ENCODE measurements at places on chromosomes 4 and X.

DNA sequence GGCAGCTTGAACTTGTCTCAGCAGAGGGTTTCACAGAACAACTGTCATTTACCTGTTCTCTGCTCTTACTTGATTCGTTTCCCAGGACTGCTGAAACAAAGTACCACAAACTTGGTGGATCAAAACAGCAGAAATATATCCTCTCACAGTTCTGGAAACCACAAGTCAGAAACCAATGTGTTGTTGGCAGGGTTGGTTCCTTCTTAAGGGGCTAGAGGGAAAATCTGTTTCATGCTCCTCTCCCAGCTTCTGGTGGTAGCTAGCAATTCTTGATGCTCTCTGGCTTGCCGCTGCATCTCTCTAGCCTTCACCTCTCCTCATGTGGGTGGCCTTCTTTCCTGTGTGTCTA, 4.7 kb downstream of the TLR8 start:
- no peak for DNase-seq

DNA sequence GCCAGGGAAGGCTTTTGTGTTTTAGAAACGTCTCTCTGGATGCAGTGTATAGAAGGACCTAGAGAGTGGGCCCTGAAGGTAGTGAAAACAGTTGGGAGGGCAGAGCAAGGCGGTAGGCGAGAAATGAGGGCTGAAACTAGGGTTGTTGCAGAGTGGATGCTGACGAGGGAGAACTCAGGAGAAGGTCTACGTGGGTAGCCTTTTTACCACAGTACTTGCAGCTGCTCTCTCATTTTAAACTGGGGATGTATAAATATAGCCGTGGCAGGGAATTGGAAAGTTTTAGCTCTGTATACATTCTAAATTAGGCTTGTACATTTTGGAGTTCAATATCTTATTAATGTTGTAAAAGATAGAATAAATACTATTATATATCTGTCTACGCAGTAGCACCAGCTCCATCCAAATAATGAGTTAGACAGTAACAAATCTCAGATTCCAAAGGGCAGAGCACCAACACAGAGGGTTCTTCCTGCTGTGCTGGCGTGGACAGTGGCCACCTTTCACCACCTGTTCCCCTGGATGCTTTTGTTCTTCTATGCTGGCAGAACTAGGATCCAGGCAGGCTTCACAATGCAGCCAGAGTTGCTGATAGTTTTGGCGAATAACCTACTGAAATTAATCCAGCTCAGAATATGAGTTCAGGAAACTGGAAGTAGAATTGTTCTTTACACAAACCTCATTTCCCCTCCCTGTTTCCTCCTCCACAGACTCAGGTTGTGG, 31.7 kb downstream of the CCNG2 start:
- no peak for DNase-seq

DNA sequence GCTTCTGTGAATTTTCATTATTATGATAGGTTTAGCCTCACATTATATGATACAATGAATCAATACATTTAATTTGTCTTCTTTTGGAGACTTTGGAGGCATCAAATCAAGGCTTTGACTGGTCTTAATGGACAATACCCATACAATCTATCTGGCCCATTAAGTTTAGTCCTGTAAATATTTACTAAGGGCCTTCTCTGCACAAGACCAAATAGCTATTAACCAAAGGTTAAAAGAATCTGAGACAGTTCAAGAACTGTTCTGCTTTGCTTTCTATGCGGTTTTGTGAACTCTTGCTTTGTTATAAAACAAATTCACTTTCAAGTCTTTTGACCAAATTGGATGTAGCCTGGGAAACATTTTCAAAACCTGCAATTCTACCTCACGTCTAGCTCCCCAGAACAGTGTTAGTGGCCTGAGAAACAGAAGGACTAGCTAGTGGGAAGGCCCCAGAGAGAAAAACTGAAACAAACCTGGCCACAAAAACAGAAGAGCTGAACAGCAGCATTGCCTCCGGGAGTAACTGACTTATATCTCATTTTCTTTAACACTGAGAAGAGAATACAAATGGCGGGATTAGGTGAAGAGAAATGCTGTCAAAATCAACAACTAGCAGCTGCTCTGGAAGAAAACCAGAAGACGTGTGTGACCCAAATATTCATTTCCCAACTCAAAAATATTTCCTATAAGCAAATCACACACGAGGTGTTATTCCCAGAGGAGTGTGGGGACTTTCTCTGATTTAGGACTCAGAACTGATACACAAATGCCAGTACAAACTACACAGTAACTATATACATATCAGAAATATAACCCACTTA, 548 bp downstream of the TLR1 start:
- DNase-seq: no peak

- DNase-seq: no peak
Observed at GRCh38 chr4:1374706-1375045, 27.7 kb downstream of the UVSSA start.

DNA sequence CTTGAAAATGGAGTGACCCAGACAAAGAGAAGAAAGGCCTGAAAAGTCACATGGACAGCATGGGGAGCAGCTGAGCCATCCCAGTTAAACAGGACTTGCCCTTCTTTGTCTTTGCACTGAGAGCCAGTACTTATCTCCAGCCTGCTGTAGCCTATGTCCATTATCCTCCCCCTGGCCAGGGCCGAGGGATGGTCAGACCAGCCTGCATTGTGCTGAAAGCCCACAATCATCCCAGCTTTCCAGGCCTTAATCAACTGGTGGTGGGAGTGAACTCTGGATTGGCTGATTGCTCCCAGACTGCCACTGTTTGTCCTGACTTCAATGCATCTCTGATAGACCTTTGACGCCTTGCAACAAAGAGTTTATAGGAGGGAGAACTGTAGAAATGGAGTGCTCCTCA, 453.1 kb downstream of the EPHA5 start:
- no peak for DNase-seq

DNA sequence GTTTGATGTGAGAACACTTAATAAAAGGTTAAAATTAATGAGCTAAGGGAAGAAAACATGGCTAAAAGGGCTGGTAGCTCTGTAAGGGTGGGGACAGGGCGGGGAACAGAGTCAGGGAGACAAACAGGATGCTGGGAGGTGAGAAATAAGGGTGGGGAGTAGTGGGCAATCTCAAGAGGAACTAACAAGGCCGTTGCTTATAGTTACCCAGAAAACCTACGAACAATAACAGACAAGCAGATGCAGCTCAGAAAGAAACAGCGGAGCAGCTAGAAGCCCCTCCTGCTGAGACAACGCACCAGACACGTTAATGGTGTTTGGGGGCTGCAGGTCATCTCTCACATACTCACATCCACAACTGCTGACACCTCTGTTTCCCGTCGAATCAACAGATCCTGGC, 9.7 kb upstream of the KLF3 start:
- no peak for DNase-seq

DNA sequence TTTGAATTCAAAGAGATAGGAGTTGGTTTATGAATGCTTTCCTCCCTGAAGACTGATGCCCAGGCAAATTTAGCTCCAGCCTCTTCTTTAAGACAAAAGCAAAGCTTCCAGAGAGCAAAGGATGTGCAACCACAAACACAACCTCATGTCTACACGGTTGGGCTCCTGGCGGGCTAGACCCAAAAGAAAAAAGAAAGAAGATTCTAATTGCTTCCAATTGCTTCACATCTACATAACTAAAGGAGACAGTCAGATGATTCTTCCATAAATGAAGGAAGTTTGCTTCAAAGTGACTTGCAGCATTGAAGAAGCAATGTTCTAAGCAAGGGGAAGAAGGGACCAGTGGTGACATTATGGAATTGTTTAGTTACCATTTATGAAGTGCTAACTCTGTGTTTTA, 1603.0 kb upstream of the TENM3 start:
- no peak for DNase-seq

- no peak for DNase-seq
Observed at GRCh38 chr4:145774473-145774872, 94.5 kb downstream of the C4orf51 start.

- DNase-seq: no peak
Observed at GRCh38 chrX:111376897-111377578, 35.0 kb downstream of the DCX start.

- no peak for DNase-seq
Observed at GRCh38 chrX:110706446-110706845, 89.2 kb downstream of the CHRDL1 start.

DNA sequence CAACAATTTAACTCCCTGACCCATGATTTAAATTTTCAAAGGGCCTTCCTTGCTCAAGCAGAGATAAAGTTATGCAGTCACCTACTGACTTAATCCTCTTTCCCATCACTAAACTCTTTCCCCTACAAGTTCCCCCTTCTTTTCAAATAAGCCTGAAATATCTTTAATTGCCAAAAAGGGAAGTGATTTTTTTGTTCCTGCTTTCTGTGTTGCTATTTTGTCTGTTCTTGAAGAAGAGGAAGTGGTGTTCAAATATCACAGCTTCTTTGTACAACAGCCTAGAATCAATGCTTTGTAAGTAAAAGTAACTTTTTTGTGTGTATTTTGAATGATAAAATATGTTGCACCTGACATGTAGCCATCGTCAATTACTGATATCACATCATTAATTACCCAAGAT, 595.9 kb downstream of the CENPC start:
- DNase-seq: no peak

DNA sequence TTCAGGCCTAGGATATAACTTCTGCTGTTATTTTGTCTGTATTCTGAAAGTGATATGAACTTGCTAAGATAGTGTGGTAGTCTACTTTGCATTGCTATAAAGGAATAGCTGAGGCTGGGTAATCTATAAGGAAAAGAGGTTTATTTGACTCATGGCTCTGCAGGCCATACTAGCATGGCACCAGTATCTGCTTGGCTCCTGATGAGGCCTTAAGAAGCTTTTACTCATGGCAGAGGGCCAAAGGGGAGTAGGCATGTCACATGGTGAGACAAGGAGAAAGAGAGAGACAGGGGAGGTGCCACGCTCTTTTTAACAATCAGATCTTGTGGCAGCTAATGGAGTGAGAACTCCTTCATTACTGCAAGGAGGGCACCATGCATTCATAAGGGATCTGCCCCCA, 247.3 kb downstream of the GPAT3 start:
- DNase-seq: no peak

DNA sequence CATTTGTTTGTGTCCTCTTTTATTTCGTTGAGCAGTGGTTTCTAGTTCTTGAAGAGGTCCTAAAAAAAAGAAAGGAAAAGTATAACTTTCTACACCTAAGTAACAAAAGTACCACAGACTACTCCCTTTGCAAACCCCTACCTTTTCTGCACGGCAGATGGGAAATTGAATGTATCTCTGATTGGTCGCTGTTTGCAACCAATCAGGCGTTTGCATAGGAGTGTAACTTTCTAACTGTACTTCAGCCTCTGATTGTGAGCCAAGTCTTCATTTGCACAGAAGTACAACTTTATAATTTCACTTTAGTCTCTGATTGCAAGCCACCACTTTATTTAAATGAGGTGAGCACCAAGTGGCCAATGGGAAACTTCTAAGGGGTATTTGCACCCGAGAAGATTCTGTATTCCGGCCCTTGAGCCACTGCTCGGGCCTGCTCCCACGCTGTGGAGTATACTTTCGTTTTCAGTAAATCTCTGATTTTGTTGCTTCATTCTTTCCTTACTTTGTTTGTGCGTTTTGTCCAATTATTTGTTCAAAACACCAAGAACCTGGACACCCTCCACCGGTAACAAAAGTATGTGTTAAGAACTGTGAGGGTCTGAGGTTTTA, 40.3 kb upstream of the FHL1 start:
- DNase-seq: no peak

- DNase-seq: no peak
Observed at GRCh38 chrX:14641681-14642655, 112.6 kb downstream of the GLRA2 start.

DNA sequence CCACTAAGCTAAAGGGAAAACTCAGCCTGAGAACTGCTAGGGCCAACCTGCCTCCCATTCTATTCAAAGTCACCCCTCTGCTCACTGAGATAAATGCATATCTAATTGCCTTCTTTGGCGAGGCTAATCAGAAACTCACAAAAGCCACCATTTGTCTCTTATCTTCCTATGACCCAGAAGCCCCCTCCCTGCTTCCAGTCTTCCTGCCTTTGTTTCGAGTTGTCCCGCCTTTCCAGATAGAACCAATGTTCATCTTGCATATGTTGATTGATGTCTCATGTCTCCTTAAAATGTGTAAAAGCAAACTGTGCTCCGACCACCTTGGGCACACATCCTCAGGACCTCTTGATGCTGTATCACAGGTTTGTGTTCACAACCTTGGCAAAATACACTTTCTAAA, 459.8 kb downstream of the FSTL5 start:
- DNase-seq: no peak

GRCh38 chrX:18537068-18537467, 111.7 kb downstream of the CDKL5 start:
- no peak for DNase-seq

DNA sequence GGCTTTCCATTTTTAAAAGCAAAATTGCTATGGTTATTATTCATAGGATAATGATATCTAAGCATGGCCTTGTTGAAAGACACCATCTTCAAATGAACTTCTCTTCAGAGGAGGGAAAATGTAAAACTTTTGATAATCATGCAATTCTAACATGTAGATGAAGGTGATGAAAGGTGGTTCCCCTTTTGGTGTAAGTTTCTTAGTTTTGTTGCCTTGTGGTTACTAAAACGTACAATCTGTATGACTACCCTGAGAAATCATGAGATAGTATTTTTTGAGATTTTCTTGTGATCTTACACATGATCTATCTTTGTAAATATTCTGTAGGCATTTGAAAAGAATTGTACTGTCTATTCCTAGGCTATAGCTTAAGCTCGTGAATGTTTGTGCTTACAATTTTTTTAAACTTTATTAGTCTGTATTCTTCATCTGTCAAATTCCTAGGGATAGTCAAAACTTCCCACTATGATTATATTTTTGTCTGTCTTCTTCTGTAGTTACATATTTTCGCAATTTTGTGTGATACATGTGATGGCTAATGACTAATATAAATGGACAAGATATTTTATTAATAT, 47.5 kb downstream of the PTPN13 start:
- no peak for DNase-seq

DNA sequence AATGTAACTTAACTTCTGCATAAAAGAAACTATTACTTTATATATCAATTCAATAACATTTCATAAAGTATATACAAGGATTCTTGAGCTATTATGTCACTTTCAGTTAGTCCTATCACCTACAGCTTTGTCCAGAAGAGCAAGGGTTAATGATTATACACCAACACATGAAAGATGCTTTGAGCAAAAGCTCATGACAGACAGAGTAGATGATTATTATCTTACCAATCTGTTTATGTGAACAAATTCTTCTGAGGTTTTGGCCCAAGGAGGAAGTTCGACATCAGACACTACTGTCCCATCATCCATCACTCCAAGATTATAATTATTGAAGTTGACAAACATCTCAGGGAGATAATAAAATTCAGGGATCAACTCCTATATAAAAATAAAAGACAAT, 166.7 kb upstream of the MAB21L2 start:
- DNase-seq: no peak

- DNase-seq: no peak
Observed at GRCh38 chr4:73486497-73486896, 5.0 kb downstream of the AFM start.

DNA sequence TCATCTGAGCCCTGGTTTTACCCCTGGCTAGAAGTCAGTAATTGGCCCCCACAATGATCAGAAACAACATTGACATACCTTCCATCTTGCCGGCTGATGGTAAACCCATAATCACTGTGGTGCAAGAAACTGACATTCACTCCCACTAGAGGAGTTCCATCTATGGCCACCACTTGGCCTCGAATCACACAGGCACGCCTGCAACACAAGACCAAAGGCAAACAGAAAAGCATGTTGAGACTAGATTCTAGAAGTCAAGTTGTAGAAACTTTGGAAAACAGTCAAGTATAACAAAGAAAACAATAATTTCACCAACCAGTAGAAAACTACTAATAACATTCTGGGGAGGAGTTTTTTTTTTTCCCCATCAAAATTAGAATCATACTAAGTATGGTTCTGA, 183.4 kb downstream of the SH2D1A start:
- no peak for DNase-seq
